ENCODE measurements at places on chromosomes 12 and 14.

- no peak for DNase-seq
Measured at GRCh38 chr12:47028981-47029708, 50.3 kb upstream of the PCED1B start.

DNA sequence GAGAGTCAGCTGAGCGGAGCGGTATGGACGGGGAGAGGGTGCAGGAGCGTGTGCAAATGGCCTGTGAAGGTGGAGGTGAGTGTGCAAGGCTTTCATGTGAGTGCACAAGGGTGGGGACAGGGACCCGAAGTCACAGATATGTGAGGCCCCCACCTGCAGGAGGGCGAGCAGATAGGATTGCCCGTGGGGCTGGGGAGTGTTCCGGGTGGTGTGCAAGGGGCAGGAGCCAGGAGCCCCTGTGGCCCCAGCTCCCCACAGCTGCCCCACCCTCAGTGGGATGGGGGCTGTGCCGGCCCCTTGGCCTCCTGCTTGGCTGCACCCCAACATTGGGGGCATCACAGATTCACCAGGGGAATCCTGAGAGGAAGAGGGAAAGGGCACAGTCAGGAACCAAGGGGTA lies 5.5 kb upstream of the ZNF384 start:
- DNase-seq: no peak

DNA sequence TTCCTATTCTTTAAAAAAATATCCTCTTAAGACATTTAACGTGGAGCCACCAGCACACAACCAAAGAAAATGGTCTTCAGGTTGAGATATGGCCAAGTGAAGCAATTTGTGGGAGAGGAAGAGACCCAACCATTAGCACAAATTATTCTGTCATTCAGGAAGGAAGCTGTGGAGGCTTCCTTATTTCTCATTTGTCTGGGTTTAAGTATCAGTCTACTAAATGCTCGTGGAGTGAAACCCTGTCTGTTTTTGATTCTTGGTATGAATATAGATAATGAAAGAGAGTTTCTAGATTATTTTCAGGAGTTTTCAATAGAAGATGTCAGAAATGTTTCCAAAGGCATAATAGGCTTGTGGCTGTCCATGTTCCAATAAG lies 125.1 kb downstream of the GPR65 start:
- DNase-seq: no peak

- no peak for DNase-seq
Measured at GRCh38 chr12:30794591-30795409, 40.0 kb upstream of the CAPRIN2 start.

DNA sequence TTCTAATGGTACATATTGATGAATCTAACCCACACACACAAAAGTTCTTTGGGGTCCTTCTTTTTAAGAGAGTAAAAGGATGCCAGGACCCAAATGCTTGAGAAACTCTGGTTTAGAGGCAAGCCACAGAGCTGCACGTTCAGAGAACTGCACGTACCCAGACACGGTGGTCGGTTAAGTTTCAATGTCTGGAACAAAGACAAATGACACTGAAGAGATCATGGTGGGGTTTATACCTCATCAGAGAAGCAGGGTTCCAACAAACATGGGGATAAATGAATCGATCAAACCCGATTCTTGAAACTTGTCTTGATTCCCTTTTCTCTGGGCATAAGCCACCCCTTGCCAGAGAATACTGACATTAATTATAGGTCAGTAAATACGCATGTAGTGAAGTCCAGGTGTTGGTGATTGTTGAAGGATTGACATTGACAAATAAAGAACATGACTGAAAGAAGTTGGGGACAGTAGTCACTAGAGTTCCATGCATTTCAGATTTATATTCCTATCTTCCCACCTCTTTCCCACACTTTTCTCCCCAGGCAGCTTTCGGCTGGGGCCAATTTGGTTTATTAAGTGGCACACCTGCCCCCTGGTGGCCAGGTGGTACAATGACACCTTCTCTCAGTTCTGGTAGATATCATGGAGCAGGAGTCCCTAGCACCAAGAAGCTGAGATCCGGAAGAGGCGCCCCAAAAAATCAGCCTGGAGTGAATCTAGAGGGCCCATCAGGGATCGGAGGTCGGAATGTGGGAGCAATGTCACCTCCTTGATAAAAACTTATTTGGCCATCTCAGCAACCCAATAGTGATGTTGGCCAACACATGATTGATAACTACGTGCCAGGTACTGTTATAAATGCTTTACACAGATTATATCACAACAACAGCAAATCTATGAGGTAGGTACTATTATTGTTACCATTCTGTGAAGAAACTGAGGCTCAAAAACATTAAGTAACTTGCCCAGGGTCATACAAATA lies 17.8 kb upstream of the HDAC7 start:
- DNase-seq: peak; percentile 55

DNA sequence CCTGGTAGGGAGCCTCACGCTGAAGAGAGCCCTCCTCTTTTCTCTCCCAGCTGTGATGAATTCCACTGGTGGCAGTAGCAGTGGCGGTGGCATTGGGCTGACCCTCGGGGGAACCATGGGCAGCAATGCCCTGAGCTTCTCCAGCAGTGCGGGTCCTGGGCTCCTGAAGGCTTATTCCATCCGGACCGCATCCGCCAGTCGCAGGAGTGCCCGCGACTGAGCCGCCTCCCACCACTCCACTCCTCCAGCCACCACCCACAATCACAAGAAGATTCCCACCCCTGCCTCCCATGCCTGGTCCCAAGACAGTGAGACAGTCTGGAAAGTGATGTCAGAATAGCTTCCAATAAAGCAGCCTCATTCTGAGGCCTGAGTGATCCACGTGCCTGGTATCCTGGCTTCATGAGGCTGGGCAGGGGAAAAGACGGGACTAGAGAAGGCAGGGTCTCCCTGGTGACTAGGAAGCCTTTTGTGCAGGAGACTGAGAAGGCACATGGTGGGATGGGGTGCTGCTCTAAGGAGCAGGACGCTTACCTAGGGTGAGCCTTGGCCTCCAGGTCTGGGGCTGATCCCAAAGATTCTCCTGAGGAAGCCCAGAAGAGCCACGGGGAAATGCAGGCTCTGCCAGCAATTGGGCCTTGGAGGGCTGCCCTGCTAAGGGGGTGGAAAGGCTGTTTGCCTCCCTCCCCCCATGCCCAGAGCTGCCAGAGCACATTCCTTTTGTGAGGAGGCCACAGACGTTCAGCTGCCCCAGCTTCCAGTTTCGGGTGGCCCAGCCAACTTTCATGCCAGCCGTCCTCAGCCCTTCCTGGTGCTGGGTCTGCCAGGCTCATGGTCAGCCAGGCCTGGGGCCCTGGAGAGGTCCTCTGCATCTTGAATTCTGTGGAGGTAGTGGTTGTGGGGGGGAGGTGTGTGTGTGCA lies 15.8 kb downstream of the KRT7 start:
- no peak for DNase-seq

DNA sequence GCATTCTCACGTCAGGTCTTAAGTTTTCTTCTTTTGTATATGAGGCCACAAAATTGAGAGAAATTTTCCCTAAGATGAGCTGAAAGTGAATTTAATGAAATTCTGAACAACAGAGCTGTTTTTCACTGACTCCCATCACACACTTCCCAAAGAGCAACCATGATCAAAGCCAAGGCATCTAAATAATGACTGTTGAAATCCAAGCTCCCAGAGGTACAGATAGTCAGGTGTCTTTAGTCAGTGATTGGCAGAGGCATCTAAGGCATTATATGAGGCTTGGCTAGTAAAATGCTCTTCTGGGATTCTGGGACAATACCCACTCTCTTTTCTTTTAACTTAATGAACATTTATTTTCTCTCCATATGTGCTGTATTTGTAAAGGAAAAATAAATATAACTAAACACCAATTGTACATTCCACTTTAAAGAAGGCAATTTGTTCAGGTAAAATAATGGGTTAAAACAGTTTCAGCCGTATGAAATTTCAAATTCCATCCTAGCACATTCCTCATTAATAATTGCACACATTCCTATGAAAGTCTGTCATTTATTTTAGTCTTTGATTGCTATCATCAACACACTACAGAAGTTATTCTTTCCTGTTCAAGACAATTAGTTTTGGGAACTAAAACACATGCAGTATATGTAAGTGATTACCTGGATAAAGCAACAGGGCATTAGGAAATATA lies 871 bp upstream of the SSTR1 start:
- DNase-seq: no peak

DNA sequence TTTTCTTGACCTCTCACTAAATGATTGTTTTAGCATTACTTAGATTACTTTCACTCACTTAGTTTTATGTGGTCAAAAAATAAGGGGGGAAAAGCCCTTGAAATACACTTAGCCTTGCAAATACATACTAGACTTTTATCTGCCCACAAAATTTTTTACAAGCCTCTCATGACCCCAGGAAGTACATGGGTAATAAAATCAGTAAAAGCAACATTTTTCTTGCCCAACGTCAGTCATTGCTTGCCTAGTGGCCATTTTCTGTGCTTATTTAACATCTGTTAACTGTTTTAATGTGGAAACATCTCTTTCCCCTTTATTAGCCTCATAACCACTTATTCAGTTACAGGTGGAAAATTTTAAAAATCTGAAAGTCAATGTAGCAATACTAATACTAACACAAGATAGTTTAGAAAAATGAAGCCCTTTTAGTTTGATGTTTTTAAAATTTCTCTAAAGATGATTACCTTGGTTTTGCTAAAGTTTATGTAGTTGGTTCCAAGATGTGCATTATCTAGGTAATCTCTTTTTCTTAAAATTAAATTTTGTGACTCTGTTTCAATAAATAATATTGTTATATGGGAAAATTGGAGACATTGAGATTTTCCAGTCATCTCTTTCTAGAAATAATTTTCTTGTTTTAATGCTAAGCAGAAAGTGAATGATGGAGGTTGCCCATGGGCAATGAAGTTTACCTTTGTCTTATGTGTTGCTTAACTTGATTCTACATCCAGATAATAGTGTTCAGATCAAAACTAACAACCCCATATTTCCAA lies 175.5 kb downstream of the TMTC2 start:
- no peak for DNase-seq

DNA sequence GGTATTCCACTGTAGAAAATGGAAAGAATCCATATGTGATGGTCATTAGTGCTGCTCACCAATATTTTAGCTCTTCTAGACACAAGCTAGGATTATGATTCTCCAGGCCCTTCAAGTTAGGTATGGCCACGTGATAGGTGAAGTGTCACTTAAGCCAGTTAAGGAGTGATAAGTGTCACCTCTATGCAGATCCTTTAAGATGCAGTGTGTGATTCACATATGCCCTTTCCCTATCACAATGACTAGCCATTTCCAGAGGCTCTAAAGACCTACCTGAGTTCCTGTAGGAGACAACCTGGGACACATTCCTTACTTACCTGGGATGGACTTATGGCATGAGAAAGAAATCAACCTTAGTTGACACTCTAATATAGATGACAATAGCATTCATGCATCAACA lies 343.2 kb downstream of the NELL2 start:
- no peak for DNase-seq

- DNase-seq: no peak
Measured at GRCh38 chr12:68069275-68069674, 80.0 kb downstream of the IFNG-AS1 start.

GRCh38 chr14:49637534-49638078 lies 2.6 kb upstream of the DNAAF2 start:
- no peak for DNase-seq

- DNase-seq: no peak
Measured at GRCh38 chr14:26389646-26390508, 208.0 kb downstream of the NOVA1 start.

GRCh38 chr14:77707355-77707723 lies 484 bp downstream of the ALKBH1 start:
- DNase-seq: no peak

DNA sequence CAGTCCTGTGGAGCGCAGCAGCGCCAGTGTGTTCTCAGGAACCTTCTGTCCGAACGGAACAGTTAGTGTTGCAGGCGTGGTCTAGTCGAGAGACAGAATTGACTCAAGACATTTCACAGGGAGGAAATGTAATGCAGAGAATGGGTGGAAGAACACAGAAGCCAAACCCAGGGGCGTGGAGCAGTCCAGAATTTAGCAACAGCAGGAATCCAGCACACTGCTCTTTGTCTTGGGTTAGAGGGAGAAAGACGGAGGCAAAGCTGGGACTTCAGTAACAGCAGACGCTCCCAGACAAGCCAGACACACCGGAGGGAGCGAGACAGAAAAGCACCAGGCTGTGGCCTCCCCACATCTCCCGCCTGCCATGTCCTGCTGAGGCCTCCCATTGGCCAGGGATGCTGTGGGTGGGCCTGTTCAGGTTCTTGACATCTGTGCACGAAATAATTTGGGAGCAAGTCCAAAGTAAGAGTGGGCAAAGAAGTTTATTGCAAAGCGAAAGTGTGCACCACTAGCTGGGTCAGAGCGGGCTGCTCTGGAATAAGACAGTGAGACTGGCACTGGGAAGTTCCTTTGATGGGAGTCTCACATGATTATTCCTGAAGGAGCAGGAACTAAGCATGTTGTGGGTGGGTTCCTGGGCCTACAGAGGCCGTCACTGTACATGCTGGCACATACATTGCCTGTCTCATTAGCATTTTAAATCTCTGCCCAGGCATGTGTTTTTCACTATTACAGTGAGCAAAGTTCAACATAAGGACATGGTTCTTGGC lies 339.3 kb upstream of the SFSWAP start:
- no peak for DNase-seq

GRCh38 chr14:76280221-76280620 lies 95.7 kb upstream of the ESRRB start:
- no peak for DNase-seq

GRCh38 chr12:96249196-96250118 lies 55.3 kb downstream of the ELK3 start:
- DNase-seq: no peak

DNA sequence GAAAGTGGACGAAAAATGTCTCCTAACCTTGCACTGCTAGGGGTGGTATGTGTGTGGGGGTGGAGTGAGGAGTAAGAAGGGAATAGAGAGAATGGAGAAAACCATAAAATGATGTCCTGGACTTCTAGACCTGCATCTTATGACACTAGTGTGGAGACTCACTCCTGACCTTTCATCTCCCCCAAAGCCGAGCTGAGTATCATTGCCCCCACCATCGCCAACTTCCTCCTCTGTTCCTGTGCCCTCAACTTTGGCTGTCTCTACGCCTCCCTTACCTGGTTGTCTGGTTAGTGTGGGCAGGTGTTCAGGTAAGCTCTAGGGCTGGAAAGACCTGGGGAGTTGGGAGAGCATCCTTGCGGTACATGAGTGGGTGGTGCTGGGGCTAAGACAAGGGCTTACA lies 4.5 kb upstream of the KLHL33 start:
- DNase-seq: no peak

GRCh38 chr14:95979339-95980042 lies 59.7 kb upstream of the C14orf132 start:
- no peak for DNase-seq

- no peak for DNase-seq
Measured at GRCh38 chr14:53947094-53947445, 9.6 kb downstream of the BMP4 start.

GRCh38 chr12:121128908-121129810 lies 3.5 kb upstream of the P2RX7 start:
- DNase-seq: peak; percentile 4

- DNase-seq: no peak
Measured at GRCh38 chr14:34170882-34171281, 220.0 kb upstream of the EGLN3 start.

GRCh38 chr12:90017316-90017715 lies 308.7 kb upstream of the ATP2B1 start:
- DNase-seq: no peak

- no peak for DNase-seq
Measured at GRCh38 chr12:106480251-106480650, 102.6 kb upstream of the RFX4 start.

Data from neural crest cell (in vitro differentiated cells).